SK-N-SH (cell line): ENCODE measurements at places on chromosomes 12 and 14.

DNA sequence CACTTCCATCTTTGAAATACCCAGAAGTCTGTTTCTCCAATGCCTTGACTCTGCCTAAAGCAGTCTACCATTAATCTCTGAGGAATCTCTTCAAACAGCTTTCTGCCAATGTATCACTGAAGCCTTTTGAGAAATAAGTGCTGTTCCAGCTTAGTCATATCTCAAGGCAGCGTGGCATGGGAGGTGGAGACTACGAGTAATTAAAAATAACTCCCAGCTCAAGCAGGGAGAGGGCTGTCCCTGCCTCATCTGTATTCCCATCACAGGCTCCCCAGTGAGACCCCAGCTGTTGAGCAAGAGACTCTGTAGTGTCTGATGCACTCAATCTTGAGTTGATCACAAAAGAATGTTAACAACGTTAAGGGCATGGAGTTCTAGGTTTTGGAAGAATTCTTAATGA is 700.6 kb downstream of the DIO2 start:
- DNase-seq: no peak

- DNase-seq: no peak
Observed at GRCh38 chr12:33265900-33266299, 173.7 kb downstream of the SYT10 start.

GRCh38 chr12:23084236-23084995 is 459.4 kb downstream of the ETNK1 start:
- DNase-seq: peak; percentile 63

- DNase-seq: no peak
Observed at GRCh38 chr12:56721216-56721615, 3.9 kb downstream of the NACA start.

GRCh38 chr12:88185988-88186387 is 43.9 kb downstream of the TMTC3 start:
- DNase-seq: no peak

DNA sequence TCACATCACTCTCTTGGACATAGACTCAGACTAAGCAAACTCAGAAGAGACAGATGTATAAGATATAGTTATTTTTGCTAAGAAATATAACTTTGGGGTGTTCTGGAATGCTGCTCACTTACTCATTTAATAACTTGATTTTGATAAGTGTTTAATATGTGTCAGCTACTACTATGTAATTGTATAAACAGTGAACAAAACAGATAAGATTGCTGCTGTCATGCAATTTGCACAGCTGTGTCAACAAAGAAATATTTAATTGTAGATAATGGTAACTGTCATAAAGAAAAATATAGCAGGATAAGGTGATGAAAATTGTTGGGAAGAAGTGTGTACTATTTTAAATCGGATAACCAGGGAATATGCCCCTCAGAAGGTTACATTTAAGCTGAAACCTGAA is 84.1 kb upstream of the ZDHHC17 start:
- no peak for DNase-seq
